CD4-positive, alpha-beta T cell (primary cell): ENCODE measurements at places on chromosomes 3 and 15.

- DNase-seq = no peak
Measured at GRCh38 chr15:31522028-31522427, 195.4 kb downstream of the KLF13 start.

- DNase-seq = no peak
Measured at GRCh38 chr3:17800232-17800631, 57.8 kb upstream of the TBC1D5 start.

DNA sequence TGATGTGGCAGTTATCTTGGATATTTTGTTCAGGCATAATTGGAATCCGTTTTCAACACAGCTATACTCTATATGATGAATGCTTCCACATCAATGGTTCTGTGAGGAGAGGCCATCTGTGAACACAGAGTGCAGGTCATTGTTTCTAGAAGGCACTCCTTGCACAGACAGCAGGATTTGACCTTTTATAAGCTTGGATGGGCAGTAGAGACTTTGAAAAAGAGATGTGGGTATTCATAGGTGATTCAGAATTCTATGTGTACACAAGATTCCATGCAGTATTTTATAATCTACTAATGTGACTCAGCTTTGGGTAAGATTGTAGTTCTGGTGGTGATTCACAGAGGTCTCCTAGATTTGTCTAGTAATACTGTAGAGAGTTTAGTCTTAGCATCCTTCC, 12.5 kb downstream of the ARPP21 start:
- no peak for DNase-seq

DNA sequence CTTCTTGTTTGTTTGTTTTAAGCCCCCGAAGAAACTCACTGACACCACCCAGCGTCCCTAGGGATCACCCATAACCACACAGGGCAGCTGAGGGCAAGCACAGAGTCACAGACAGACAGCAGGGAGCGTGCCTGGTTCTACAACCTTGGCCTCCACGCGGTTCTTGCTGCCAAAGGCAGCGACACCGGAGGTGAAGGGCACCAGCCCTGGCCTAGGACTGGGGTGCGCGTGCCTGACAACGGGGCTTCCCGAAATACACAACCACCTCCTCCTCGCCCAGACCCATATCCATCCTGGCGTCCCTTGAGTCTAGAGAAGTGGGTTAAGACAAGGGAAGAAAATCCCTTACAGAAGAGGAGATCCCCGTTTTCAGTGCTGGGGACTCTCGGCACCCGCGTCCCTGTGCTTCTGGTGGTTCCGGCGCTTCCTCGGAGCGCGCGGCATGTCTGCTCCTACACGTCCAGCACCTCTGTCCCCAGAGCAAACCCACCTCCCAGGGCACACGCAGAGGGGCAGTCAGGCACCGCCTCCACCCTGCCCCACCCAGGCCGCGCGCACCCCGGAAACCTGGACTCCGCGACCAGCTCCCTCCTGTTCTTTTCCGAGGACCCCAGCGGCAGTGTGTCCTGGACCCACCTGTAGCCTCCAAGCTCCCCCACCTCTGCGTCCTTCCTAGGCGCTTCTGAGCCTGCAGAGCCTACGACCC, 911 bp downstream of the RFTN1 start:
- peak; percentile 38 for DNase-seq

DNA sequence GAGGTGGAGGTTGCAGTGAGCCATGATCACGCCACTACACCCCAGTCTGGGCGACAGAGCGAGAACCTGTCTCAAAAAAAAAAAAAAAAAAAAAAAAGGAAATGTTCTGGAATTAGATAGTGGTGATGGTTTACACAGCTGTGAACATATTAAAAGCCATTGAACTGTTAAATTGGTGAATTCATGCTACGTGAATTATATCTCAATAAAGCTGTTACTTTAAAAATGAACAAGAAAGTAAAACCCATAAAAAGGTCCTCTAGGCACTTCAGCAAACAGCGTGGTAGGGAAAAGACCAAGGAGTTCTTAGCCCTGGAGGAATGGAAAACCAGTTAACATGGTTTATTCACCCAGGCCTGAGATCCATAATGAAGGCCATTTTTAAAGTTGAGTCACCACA, 180.1 kb downstream of the ATG7 start:
- DNase-seq = no peak

DNA sequence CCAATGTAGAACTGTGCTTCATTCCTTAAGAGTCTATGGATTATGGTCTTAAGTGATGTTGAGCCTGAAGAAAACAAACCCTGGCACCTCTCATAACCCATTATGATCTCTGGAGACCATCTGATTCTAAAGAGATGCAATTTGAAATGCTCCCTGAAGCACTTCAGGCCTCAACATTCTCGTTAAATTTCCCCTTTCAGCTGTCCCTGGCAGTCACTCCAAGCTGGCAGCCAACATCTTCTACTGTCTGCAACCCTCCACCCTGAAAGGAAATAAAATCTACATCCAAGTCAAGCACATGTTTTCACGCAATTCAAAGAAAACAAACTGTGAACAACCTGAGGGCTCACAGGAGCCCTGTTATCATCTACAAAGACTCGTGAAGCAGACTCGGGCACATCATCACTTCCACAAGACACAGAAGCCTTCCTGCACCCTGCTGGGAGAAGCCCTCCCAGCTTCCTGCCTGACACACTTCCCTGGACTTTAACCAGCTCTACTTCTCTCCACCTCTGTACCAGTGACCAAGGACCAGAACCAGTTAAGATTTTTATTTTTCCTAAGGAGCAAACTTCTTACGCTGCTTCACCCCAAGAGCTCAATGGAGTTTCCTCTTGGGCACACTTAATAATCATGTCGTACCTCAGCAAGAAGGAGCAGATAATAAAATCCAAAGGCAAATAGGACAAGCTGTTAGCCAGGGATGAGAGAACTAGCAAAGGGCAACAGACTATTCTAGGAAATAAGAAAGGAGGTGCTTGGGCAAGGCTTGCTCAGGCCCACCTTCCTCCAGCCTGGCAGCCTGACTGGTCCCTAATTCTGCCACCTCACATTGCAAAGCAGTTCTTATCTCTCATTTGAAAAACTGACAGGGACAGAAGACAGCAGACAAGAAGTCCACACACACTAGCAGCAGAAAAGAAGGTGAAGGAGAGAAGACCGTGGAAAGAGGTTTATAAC, 67.1 kb downstream of the MAGI1 start:
- no peak for DNase-seq

DNA sequence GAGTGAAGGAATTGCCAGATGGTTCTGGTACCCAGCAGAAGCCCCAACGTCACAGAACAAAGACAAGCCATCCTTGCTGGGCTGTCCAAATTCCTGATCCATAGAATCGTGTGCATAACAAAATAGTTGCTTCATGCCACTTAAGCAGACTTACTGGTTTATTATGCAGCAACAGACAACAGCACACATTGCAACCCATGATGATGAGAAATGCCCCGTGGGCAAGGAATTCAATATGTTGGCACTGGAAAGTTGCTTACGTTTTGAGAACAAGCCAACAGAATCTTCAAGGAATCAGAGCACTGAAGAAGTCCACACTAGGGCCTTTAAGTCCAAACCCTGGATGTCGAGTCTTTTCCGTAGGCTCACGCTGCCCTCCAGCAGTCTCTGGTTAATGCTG, 40.3 kb downstream of the CCR4 start:
- no peak for DNase-seq
